ENCODE measurements at places on chromosomes 16 and 17.

DNA sequence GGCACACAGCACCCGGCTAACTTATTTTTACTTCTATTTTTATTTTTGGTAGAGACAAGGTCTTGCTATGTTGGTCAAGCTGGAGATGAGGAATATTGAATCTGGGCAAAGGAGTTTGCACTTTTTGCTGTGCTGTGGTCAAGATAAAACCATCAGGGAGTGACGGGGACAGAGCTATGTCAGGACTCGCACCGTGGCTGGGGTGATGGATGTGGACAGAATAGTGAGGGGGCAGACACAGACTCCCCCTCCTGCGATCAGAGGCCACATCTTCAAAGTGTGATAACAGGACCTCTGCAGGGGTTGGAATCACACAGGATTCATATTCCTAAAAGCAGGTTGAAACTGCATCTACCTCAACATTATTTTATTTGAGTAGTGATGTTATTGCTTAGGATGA is 25.6 kb downstream of the IL21R start:
- no peak for DNase-seq

DNA sequence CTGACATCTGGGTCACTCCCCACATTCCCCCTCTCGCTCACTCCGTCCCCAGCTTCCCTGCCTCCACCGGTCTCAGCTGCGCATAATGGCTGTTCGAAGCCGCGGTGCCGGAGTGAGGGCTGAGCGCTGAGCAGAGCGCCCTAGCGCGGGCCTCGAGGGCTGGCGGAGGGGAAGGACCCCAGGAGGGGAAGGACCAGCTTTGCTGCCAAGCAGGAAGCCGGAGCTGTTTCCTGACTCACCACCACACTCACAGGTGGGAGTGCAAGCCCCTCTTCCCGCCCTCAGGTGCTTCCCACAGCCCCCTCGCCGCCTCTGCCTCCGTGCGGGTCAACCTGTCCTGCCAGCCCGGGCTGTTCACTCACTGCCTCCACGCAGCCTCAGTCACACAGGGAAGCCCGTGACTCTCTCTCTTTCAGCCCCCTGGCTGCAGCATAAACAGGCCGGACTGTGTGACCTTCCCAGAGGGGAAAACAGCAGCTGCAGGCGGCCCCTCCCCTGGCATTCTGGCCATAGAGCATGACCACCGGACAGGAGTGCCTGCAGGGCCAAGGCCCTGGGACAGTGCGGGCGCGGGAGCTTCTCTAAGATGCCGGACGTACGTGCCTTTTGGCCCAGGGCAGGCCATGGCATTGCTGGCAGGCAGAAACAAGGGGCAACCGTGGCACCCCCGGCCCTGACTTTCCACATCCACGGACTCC is 23.7 kb downstream of the SLC43A2 start:
- peak; percentile 35 for DNase-seq

DNA sequence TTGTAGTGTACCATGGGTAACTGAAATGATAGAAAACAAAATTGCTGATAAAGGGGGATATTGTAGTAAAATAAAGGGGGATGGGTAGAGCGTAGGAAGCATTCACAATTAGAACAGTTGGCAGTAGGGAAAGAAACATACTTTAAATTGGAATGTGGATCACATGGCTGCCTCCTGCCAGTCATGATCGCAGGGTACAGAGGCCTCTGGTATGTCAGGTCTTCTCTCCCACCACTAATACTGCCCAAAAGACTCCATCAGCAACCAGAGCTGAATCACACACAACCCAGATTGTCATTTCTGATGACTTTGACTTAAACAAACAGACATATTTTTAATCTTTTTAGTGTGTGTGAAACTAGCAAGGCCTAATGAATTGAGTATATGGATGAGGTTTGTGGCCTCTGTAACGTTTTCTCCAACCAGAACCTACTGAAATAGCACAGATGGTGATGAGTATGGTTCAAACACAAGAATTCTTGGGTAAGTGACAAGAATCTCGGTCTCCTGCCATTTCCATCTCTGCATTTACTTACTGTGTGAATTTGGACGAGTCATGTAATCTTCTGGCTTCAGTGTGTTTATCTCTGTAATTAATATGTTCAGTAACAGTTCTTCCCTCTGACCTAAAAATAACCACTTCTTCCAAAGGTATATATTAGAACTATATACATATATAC is 112.6 kb downstream of the USP22 start:
- DNase-seq: no peak

DNA sequence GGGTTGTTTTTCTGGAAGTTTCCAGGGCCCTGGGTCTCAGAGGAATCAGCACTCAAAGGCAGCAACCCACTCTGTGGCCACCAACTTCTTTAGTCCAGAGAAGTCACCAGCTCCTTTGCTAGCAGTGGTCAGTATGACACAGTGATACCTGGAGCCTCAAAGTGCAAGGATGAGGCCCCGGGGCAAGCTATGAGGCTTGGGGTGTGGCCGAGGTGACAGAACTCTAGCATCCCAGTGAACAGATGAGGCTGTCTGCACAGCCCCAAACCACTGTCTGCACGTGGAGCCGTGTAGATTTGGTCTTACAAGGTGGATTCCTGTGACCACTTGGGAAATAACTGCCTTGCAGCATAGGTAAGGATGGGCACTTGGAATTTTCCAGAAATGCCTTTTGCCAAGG is 24.9 kb downstream of the TEKT5 start:
- no peak for DNase-seq

DNA sequence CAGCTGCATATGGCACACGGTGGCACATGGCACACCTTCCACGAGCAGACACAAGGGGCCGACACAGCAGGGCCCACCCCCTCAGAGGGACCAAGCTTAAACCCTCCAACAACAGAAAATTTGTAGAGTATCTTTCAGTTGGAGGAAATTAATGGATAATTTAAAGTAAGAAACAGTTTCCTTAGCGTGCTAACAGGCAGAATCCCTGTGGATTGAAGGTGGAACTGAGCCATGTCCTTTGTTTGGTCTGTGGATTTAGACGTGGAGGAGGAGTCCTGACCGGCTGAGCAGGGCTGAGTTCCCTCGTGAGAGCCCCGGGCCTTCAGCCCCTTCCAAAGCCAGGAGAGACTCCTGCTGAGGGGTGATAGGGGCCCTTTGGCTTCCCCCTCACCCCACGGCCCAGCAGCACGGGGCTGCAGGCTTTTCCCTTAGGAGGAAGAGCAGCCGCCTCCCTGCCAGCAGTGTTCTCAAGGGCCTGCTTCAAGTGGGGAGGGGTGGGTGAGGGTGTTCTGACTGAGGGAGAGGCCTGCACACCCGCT is 1.4 kb upstream of the CYB561 start:
- no peak for DNase-seq

DNA sequence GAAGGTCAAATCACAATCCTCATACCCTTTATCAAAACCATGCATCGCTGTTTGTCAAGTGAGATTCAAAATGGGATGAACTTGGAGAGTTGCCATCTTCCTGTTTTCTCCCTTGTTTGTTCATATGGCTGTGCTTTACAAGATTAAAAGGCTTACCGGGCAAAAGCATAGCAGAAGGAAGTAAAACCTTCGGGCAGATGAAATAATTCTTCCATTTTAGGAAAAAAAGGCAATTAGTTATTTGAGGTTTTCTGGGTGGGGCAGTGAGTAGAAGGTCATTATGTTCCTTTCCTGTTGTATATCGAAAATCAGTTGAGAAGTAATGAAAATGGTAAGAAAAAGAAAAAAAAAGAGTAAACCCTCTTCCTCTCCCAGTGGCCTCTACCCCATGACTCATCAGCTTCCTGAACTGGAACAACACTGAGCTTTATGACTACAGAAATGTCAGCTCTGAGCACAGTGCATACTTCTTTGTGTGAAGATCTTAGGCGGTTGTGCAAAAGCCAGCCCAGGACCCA is 369.2 kb downstream of the CDH13 start:
- DNase-seq: no peak

DNA sequence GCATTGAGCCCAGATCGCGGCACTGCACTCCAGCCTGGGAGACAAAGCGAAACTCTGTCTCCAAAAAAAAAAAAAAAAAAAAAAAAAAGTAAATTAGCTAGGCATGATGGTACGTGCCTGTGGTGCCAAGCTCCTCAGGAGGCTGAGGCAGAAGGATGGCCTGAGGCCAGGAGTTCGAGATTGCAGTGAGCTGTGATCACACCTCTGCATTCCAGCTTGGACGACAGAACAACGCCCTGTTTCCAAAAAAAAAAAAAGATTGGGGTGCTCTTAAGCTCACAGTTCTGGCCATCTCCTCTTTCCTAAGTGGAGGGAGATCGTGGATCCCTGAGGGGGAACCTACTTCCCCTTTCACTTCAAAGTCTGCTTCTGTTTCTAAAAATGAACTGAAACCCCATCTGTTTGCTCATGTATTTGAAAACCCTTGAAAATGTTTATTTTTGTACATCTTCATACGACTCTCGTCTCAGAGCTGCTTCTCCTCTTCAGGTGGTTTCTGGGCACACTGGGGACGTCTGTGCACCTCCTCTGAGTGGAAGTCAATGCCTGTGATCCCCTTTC is 138.8 kb downstream of the PRKCA start:
- DNase-seq: no peak

- DNase-seq: no peak
Measured at GRCh38 chr17:47205419-47205963, 3.7 kb upstream of the MYL4 start.

- no peak for DNase-seq
Measured at GRCh38 chr17:82134101-82134500, 36.1 kb upstream of the FASN start.

DNA sequence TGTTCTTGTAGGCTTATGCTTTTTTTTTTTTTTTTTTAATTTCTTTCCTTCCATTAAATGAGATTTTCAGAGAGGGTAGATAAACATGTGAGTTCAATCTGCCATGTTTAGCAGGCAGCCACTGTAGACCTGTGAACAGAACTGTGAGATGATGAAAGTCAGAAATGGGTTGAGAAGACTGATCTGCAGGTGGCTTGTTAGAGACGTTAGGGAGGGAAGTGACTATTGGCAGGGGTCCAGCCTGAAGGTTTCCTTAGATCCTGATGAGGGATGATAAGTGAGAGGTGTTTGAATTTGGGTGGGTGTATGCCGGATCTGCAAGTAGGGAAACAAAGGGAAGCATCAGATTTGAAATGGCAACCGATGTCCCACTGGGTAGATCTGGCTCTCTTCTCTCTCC is 157.8 kb downstream of the HS3ST3B1 start:
- DNase-seq: no peak

GRCh38 chr17:12261354-12261753 is 240.7 kb downstream of the MAP2K4 start:
- no peak for DNase-seq

DNA sequence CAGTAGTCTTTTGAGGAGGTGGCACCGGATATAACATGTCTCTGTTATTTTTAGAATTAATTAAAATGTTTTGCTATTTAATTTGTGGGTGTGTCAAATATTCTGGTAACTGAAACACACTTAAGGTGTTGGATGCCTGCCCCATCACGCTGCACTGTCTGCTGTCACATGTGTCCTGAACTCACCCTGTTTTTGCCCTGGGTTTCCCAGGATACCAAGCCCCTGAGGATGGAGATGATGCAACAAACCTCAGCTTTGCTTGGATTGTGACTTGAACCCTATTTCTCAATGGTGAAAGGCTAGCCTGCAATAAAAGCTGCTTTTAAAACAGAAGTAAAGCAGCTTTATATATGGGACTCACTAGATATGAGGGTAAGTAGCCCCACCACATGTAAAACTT is 11.5 kb upstream of the DUSP14 start:
- DNase-seq: no peak

DNA sequence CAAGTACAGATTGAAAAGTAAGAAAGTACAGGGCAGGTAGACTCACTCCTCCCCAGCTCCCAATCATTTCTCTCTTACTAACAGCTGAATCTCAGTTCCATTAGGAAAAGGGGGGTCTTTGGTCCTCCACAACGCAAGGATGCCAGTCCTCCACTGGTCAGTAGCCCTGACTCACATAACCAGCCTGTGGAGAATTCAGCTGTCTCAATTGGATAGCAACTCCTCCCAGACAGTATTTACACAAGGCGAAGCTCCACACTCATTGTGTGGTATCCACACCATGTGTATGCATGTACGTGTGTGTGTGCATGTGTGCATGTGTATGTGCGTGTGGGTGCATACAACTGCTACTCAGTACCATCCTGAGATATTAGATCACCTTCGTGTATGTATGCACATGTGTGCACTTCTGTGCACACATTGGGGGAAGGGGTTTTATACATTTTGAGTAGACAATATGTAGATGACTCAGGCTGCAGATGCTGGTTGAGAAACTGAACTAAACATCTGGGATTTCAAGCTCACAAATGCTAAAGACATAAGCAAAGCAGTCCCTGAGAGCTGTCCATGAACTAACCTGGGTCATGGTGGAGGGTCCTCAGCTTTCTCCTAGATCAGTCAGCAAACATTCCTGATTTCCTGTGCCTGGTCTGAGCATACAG is 240.1 kb downstream of the SLC39A11 start:
- DNase-seq: no peak

GRCh38 chr16:6204945-6205344 is 1107.3 kb upstream of the EEF2KMT start:
- no peak for DNase-seq

GRCh38 chr16:55330781-55331647 is 7.0 kb downstream of the IRX6 start:
- no peak for DNase-seq

DNA sequence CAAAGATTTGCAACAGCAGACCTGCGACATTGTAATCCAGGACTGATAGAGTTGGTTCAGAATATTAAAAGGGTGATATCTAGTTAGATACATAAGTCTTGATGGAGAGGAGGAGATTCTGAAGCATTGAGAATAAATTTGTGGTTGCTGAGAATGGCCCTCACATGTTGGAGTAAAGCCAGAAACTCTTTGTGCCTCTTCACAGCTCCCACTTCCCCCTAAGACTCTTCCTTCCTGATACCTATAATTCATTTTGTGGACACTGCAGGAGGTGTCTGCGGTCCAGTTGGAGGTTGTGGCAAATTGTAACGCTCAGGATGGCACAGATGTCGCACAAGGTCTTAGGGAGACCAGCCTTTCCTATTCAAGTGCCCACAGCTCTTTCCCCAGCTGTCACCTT is 17.5 kb downstream of the WWOX start:
- no peak for DNase-seq

- DNase-seq: no peak
Measured at GRCh38 chr17:12549499-12550041, 116.1 kb upstream of the MYOCD start.

DNA sequence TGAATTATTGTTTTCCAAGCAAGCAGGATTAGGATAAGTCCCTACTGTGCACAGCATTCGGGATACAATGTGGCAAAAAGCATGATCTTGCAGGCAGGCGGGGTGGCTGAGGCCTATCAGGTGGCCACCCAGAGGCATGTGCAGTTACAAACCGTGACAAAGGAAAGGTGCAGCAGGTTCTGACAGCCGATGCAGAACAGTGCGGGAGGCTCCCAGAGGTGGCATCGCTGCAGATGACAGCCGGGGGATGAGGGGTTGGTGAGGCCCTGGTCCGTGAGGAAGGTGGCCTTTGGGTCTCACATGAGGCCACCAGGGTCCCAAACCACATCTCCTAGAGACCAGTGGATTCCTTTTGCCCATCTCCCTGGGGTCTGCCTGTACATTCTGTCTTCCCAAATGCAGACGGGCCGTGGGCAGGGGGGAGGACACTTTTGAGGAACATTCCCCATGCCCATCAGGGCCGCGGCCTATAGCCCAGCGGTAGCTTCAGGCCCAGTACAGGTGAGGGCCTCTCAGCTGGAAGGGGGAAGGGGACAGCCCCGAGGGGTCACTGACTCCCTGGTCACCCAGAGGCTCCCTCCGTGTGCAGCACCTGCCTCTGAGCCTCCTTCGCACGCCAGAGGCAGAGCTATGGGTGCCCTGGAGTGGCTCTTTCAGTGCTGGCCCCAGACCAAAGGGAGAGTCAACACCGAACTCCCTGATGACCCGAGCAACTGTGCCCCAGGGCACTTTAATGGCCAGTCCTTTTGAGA is 85.1 kb downstream of the SOCS1 start:
- DNase-seq: no peak

- DNase-seq: peak; percentile 41
Measured at GRCh38 chr17:38584350-38584925, 21.3 kb downstream of the SRCIN1 start.
